ENCODE measurements at places on chromosomes 2 and 18. TPM values are rescaled to one million over a fixed set of nuclear protein-coding genes. Genes with fewer than 3 reads are reported as not detected.

SERPINB10 gene
- not detected for total RNA-seq

CTNNA2 gene
- not detected for total RNA-seq

SPRED2 gene
- 16.2 TPM for total RNA-seq

SLC11A1 gene
- total RNA-seq, result 0.05 TPM

ST8SIA5 gene
- 0.75 TPM for total RNA-seq

PRSS56 gene
- total RNA-seq, result not detected
